T-cell (primary cell): ENCODE measurements at places on chromosomes 5 and 9.

- H3K27ac ChIP-seq: no peak overlapping the region
- H3K4me1 ChIP-seq: peaks cover 85% of the 10 kb centered on the region
- no peak for DNase-seq
- H3K4me3 ChIP-seq: no peak overlapping the region
- H3K27me3 ChIP-seq: no peaks in the 10 kb centered on the region
Measured at GRCh38 chr5:80208381-80208780, 47.5 kb downstream of the SERINC5 start.

DNA sequence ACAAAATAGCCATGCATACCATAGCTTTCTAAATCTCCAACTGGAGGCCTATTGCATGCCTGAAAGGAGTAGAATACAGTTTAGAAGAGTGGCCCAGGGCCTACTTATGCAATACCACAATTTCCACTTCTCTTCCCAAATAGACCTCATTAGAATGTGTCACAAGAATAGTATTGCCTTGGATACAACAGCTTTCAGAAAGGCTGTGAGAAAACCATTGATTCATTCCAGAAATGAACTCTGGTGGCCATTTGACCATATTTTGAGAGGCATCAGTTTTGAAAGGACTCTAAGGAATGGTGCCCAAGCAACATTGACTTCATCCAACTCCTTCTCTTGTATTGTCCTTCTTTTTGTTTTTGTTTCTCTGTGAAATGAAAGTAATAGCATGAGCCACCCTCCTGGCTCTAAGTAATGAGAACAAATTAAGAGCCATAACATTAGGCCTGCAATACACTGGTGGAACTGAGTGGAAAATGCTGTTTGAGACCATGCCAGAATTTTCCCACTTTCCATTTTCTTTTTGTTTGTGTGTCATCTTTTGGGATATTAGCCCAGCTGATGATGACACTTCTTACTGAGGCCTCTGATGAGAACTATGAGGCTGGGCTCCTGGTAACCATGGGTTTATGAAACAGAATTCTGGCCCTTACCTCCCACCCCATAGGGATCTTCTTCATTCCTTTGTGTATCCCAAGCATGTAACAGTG, 90.2 kb downstream of the TMEM174 start:
- no peaks in the 10 kb centered on the region for H3K36me3 ChIP-seq
- no peak for DNase-seq
- H3K4me1 ChIP-seq: no peaks in the 10 kb centered on the region

- DNase-seq: no peak
- H3K4me1 ChIP-seq: no peaks in the 10 kb centered on the region
Measured at GRCh38 chr5:10063997-10064396, 185.7 kb downstream of the ATPSCKMT start.

DNA sequence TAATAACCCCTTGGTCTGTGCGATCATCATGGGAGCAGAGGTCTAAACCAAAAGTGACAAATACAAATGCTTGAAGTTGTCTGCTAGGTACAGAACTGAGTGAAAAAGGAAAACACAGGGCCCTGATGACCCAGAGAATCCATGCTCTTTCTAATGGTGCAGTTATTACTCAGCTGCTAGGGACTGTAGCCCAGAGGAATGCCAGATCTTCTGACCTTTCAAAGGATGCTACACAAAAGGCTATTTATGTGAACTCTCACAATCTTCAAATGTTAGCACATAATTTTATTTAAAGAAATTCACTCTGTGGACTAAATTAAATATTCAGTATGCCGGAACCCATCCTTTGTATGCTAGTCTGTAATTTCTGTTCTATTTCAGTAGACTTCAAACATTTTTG, 79.9 kb downstream of the PRR16 start:
- no peak overlapping the region for H3K27ac ChIP-seq
- H3K4me1 ChIP-seq: no peaks in the 10 kb centered on the region
- no peaks in the 10 kb centered on the region for H3K36me3 ChIP-seq
- no peak for DNase-seq
- H3K27me3 ChIP-seq: no peaks in the 10 kb centered on the region

GRCh38 chr5:98296426-98296825, 477.0 kb upstream of the RGMB start:
- H3K27me3 ChIP-seq: no peaks in the 10 kb centered on the region
- no peak for DNase-seq
- H3K36me3 ChIP-seq: no peaks in the 10 kb centered on the region
- no peak overlapping the region for H3K27ac ChIP-seq
- no peak overlapping the region for H3K4me3 ChIP-seq

GRCh38 chr9:126461029-126461428, 134.4 kb downstream of the MVB12B start:
- no peaks in the 10 kb centered on the region for H3K4me1 ChIP-seq
- H3K27me3 ChIP-seq: no peaks in the 10 kb centered on the region
- no peak for DNase-seq
- no peak overlapping the region for H3K4me3 ChIP-seq
- no peaks in the 10 kb centered on the region for H3K36me3 ChIP-seq

GRCh38 chr9:72041775-72042194, 18.6 kb downstream of the C9orf57 start:
- no peak overlapping the region for H3K4me3 ChIP-seq
- no peak for DNase-seq
- no peaks in the 10 kb centered on the region for H3K36me3 ChIP-seq
- peaks cover 12% of the 10 kb centered on the region for H3K27me3 ChIP-seq

DNA sequence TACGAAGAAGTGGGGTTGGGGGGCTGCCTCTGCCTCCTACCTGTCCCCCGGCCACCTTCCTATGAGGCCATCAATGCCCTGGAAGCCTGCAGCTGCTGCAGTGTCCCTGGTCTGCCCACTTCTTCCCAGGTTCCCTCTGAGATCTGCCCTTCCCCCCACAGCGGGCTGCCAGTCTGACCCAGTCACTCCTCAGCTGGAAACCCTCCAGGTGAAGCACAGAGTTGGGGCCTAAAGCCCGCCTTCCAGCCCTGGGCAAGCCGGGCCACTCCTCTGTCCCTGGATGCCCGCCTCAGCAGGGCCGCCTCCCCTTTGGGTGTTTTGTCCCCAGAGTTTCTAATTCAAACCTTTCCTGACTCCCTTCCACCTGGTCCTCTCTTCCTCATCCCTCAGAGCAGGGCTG, 137.0 kb downstream of the RXRA start:
- no peaks in the 10 kb centered on the region for H3K36me3 ChIP-seq
- H3K27me3 ChIP-seq: no peaks in the 10 kb centered on the region
- no peak for DNase-seq
- no peak overlapping the region for H3K4me3 ChIP-seq
- no peak overlapping the region for H3K27ac ChIP-seq
- H3K4me1 ChIP-seq: no peaks in the 10 kb centered on the region

GRCh38 chr5:61279725-61280124, 52.3 kb upstream of the ZSWIM6 start:
- no peaks in the 10 kb centered on the region for H3K27me3 ChIP-seq
- no peaks in the 10 kb centered on the region for H3K36me3 ChIP-seq
- no peak overlapping the region for H3K4me3 ChIP-seq
- no peak overlapping the region for H3K27ac ChIP-seq

DNA sequence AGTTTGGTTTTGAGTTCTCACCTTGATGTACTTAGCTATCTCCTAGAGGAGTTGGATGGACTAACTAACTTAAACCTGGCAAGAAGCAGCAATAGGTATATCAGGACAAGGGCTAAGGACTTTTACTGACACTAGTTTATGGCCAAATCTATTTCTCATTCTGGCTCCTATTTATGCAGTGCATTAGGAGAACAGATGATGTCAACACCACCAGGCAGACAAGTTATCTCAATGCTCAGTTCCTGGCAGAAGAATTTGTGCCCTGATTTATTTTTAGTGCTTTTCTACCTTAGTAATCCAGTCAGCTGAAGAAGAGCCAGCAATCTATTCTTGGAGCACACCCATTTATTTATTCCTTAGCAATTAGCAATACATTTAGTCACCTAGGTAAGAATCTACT, 30.7 kb upstream of the MYOT start:
- H3K36me3 ChIP-seq: no peaks in the 10 kb centered on the region
- H3K4me3 ChIP-seq: no peak overlapping the region
- no peak for DNase-seq

DNA sequence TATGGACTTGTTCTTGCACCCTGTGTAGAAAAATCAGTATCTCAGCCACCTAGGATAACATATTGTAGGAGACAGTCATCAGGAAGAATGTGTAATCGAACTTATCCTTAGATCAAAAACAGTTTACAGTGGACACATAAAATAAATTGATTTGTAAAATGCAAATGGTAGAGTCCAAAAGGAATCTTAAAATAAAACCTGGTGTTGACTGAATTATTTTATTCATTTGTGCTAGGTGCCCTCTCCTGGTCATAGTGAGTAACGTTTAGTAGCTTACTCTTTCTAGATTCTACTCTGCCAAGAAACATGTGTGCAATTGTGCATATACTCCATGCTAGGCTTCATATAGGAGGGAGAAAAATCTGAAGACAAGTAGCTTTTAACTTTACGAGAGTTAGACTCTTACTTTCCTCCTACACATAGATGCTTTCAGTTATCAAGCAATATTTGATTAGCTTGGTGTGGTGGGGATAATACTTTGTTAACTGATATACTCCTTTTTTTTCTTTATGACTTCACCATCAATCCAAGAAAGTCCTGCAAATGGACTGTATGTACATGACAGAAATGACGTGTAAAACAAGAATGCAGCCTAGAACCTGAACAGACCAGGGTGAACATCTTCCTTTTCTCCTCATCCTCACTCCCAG, 23.7 kb upstream of the LOX start:
- no peaks in the 10 kb centered on the region for H3K4me1 ChIP-seq
- no peak overlapping the region for H3K27ac ChIP-seq
- H3K36me3 ChIP-seq: no peaks in the 10 kb centered on the region
- no peak overlapping the region for H3K4me3 ChIP-seq
- H3K27me3 ChIP-seq: no peaks in the 10 kb centered on the region
- no peak for DNase-seq
